ENCODE measurements at places on chromosomes 7 and 10.

DNA sequence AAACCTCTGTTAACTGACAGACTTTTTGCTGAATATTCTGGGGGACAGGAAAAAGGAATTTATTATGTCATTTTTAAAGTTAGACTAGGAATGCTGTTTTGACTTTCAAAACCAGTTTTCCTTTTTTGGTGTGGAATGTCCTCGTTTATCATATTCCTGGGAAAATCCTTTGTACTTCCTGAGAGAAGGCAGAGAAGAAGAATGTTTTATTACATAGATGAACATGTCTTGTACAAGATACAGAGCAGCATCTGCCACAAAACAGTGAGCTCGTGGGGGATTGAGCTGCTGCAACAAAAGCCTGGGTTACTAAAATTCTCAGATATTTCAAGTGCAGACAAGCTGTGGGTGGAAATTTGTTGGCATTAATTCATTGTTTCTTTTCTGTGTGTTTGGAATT, 20.2 kb downstream of the MCU start:
- no peak for DNase-seq

- DNase-seq, result no peak
Measured at GRCh38 chr10:71531485-71532446, 135.0 kb downstream of the CDH23 start.

DNA sequence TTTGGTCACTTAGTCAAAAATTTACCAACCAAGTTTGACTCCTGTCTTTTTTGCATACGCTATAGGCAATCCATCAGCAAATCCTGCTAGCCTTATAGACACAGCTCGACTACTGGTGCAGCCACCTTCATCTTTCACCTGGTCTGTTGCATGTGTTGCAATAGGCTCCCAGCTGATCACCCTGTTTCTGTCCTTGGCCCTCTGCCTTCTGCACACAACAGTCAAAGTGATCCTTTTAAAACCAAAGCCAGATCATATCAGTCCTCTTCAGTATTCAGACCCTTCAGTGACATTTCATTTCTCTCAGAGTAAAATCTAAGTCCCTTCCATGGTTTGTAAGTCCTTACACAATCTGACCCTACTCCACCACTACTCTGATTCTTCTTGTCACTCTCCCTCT, 10.9 kb upstream of the CDK6 start:
- no peak for DNase-seq

- DNase-seq, result no peak
Measured at GRCh38 chr10:71722849-71723248, 3.3 kb upstream of the C10orf105 start.

- DNase-seq, result no peak
Measured at GRCh38 chr10:2933071-2933470, 134.3 kb upstream of the PFKP start.

GRCh38 chr10:129497013-129497412, 30.0 kb downstream of the MGMT start:
- DNase-seq, result no peak

GRCh38 chr7:139701908-139702307, 75.9 kb downstream of the HIPK2 start:
- no peak for DNase-seq

DNA sequence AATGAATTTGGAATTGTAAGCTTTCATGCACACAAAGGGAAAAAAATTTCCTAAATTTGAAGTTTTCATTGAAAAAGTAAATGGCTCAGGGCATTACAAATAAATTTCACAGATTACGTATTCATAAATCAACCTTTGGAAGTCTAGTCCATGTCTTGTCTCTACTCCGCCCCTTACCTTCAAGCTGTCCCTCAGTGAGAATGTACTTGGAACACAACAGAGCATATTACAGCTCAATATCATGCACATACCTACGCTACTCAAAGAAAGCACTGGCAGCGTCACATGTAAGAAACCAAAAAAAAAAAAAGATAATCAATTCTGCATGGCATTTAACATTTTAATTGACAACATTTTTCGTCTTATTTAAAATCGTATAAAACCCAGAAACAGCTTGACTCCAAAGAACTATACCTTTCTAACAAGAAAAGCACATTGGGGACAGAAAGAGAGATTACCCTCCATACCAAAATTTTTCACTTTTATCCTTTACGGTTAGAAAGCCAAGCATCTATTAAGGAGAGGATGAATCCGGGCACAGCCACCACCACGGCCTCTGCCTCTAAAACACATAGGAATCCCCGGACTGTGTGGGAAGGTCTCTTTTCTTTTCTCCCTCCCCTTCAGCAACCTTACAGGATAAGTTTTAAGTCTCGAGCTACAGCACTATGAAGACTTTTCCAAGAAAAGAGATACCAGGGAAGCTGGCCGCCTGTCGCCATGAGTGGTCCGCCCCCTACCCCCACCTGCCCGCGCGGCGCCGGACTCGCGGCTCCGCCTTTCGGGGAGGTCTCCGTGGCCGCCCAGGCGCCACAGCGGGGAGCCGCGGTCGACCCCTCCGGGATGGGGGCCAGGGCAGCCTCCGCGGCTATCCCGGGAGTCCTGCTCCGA, 1.1 kb downstream of the JMJD1C start:
- peak; percentile 15 for DNase-seq

DNA sequence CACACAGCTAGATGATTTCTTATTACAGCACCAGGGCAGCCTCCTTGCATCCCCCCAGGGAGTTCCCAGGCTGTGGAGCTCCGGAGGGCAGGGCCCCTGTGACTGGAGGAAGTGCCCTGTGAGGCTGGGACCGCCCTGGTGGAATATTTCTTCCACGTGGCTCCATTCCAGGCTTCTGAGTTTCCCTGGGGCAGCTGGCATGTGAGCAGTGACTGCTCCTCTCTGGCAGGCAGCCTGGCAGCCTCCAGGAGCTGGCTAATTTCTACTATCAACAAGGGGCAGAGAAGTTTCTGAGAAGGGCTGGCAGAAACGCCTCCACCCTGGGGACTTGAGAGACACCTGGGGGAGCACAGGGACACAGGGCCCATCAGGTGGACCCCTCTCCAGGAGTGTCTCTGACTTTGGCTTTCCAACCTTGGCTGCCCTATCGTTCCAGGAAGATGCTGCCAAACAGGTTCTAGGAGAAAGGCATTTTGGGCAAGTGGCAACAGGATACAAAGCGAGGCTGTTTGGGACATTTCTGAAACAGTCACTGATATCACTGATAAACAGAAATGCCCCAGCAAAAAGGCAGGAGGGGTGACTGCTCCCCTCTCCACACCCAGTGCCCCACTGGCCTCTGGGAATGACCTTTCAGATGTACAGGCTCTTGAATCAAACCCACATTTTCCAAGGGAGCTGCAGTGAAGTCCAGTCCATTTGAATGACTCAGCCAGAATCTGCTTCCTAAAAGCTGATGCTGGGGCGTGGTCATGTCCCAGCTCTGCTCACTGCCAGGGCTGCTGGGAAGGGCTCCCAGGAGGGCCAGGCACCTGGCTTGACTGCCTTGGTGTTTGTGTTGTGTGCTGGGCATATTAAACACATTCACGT, 16.1 kb downstream of the MYOF start:
- no peak for DNase-seq
